ENCODE measurements at places on chromosomes 16 and 17. TPM values are rescaled to one million over a fixed set of nuclear protein-coding genes. Genes with fewer than 3 reads are reported as not detected.

GRCh38 chr17:7549401-7550055, 670 bp downstream of the TNFSF12 start:
- ATAC-seq = peak; percentile 64

GRCh38 chr17:5789528-5789927, 205.2 kb upstream of the NLRP1 start:
- ATAC-seq = no peak

The MVP gene
- total RNA-seq = 101 TPM

The ZDHHC1 gene
- 0.74 TPM for total RNA-seq

The CTRB1 gene
- total RNA-seq = not detected
